ENCODE measurements at places on chromosomes 5 and 9.

GRCh38 chr5:168843277-168844015 lies 264.3 kb upstream of the PANK3 start:
- DNase-seq, result no peak

GRCh38 chr5:167644619-167645018 lies 646.8 kb upstream of the WWC1 start:
- no peak for DNase-seq

DNA sequence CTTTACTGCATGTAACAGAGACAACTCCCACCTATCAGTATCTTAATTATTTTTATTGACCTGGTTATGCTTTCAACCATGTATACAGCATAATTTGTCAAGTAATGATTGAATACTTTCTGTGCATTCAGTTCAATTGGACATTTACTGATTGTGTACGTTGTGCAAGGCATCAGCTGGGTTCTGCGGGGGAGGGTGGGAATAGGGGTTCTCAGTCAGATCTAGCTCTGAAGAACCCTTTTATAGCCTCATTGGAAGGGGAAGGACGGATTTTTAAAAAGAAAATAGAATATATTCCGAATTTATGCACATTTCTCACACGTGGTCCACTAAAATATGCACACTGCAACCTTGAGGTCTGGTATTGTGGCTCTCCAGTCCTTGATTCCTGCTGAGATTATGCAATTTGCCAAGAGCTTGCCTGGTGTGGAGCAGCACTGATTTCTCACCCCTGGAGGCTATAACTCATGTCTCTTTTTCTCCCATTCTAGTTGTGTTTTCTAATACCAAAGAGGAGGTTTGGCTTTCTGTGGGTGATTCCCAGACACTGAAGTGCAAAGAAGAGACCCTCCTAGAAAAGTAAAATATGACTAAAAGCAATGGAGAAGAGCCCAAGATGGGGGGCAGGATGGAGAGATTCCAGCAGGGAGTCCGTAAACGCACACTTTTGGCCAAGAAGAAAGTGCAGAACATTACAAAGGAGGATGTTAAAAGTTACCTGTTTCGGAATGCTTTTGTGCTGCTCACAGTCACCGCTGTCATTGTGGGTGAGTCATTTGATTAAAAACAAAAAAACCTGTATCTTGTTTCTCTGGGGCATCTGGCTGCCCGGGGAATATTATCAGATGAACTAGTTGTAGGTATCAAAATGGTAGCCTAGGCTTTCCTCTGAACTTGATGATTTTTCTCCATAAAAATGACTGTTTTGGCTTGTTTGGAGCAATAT lies 1.7 kb downstream of the SLC1A3 start:
- DNase-seq, result no peak

GRCh38 chr5:110517396-110517795 lies 209.1 kb downstream of the TMEM232 start:
- DNase-seq, result no peak

Data from NCI-H187 (cell line).